ENCODE measurements at places on chromosomes 16 and 17.

GRCh38 chr17:74529243-74529642 lies 2.0 kb downstream of the CD300LB start:
- DNase-seq: no peak

DNA sequence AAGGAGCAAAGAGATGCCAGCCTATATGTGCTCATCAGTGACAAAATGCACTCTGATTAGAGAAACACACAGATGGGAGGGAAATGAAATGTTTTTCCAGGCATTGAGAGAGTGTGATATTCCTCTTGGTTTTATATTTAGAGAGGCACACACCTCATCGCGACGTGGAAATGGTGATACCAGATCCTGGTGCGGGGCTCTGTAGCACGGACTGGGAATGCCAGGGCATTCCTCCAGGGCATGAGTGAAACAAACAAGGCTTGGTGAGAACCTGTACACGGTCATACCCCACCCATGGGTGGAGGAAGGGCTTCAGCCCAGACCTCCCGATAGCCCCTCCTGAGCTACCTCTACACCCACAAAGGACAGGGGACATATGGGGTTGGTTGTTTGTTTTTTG lies 280.2 kb downstream of the C16orf95 start:
- DNase-seq: no peak

GRCh38 chr17:80716986-80717719 lies 172.5 kb downstream of the RPTOR start:
- DNase-seq: no peak

DNA sequence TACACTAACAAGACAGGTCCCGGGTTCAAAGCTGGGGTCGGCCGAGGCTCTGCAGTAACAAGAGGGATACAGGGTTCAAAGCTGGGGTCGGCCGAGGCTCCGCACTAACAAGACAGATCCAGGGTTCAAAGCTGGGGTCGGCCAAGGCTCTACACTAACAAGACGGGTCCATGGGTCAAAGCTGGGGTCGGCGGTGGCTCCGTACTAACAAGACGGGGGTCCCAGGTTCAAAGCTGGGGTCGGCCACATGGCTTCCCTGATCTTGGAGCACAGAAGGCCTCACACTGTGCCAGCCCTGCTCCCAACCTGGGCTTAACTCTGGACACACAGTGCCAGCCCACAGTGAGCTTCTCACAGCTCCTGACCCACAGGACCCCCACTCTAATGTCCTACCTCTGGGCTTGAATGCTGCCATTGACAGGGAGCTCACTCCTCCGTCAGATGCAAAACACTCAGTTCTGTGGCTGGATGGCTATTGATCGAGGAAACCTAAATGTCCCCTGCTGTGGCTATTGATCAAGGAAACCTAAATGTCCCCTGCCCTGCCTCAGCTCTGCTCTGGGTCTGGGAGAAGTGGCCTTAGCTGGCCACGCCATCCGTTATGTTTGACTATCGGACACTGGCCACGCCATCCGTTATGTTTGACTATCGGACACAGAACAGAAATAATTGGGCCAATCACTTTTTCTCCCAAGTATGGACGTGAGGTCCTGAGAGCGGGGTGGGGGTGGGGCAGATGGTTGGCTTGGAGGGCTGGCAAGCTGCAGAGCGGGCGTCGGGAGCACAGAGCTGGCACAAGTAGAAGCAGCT lies 54.6 kb upstream of the DOC2B start:
- DNase-seq: no peak

GRCh38 chr16:5205361-5206040 lies 107.9 kb upstream of the EEF2KMT start:
- DNase-seq: no peak

DNA sequence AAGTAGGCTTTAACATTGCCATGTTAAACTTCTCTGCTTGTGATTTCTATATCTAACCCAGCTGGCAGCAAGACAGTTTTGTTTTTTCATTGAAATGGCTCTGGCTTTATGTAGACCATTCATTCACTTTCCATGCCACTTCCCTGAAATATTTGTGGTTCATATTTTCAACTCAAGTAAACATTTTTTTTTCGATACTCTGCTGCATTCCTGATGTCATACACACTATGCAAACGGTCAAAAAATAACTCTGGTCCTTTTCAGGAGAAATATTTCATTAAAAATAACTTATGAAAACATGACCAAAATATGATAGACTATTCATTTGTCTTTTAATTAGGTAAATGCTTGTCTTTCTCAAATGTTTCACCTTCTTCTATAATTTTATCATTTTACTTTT lies 116.3 kb downstream of the USP22 start:
- no peak for DNase-seq

GRCh38 chr17:54899721-54900456 lies 763 bp upstream of the TOM1L1 start:
- DNase-seq: peak; percentile 78

DNA sequence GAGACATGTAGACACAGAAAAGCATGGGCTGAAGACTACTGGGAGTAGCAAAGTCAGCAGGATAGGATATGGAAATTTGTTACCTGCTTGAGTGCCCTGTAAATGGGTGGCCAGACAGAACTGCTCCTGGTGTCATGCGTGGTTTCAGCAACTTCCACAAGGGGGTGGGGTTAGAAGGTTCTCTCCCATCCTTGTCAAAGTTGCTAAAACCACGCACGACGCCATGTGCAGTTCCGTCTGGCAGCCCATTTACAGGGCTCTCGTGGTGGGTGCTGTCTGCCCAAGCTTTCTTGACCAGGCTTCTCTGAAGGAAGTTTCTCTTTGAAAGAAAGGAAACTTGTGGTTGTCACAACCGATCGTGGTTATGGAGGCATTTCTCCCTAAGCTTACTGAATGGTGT lies 6.9 kb upstream of the DBNDD1 start:
- no peak for DNase-seq

DNA sequence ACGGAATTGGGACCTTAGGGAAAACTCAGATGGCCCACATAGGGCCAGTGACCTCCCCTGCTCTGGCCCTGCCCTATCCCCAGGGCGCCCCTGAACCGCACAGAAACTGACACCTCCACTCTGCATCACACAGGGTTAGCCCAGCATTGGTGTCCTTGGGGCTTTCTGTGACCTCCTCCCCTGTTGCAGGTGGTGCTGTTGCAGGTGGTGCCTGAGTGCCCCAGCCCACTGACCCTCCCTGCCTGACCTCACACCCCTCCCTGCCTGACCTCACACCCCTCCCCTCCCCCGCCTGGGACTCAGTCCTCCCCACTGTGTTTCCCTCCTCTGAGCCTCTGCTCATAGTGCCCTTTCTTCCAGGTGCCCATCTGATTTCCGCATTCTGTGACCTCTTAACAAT lies 21.4 kb downstream of the TNFRSF13B start:
- DNase-seq: no peak

- DNase-seq: peak; percentile 60
Observed at GRCh38 chr17:13306310-13306962, 288.6 kb upstream of the ELAC2 start.

DNA sequence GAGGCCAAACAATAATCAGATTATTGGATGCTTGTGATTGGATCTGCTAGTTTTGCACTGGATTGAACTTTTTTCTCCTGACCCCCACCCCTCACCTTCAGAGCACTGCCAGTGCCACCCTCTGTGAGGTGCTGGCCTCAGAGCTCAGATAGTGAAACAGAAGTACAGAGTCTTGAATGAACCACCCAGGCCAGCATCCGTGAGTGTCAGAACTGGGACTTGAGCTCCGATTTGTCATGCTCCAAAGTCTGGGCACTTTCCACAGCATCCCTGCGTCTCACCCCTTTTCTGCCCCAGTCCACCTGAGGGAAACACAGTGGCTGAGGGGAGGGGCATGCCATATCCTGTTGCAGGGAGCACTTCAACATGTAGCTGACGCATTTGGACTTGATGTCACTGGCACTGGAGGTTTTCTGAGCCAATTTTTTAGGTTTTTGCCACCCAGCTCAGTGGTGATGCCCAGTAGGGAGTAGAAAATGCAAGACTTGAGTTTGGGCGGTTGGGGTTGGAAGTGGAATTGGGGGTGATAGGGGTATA lies 47.3 kb downstream of the SMPD3 start:
- DNase-seq: no peak

DNA sequence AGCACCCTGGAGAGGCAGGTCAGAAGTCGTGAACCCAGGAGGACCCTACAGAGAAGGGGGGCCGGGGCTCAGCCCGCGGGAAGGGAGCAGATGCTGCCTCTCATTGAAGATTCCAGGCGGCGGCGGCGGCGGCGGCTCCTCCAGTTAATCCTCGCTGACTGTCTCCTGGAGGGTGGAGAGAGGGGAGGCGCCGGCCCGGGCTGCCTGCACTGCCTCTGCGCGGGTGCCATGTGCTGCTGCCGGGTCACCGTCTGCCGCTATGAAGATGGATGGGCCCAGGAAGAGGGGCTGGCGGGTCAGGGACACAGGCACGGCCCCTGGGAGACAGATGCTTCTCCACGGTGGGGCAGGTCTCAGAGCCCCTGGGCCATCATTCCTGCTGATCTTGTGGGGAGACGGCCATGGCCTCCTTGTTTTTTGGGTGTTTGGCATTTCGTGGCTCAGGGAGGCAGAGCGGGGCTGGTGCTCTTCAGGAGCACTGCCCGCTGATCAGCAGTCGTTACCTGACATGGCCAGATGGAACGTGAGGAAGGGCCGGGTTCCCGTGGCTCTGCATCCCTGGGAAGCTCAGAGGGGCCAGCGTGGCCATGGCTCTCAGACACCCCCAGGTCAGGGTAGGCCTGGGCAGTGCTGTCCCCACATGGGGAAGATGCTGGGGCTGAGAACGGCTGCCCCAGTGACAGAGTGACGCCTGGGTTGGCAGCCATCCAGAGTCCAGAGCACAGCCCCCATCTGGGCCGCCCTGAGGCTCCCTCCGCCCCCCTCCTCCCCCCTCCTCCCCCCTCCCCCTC lies 36.1 kb downstream of the GINS2 start:
- DNase-seq: peak; percentile 83

GRCh38 chr16:83147244-83147643 lies 520.5 kb downstream of the CDH13 start:
- DNase-seq: no peak

DNA sequence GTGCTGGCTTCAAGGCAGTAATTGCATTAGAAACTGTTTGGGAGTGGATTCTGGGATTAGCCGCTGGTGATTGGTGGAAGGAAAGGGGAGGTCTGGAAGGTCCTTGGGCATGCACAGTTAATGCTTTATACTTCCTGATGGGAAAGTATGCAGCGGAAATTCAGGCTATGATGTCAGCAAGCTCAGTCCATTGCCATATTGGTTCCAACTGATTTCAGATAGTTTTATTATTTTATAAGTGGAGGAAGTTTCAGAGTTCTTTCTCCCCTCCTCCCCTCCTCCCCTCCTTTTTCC lies 8.1 kb upstream of the CMTR2 start:
- DNase-seq: no peak

DNA sequence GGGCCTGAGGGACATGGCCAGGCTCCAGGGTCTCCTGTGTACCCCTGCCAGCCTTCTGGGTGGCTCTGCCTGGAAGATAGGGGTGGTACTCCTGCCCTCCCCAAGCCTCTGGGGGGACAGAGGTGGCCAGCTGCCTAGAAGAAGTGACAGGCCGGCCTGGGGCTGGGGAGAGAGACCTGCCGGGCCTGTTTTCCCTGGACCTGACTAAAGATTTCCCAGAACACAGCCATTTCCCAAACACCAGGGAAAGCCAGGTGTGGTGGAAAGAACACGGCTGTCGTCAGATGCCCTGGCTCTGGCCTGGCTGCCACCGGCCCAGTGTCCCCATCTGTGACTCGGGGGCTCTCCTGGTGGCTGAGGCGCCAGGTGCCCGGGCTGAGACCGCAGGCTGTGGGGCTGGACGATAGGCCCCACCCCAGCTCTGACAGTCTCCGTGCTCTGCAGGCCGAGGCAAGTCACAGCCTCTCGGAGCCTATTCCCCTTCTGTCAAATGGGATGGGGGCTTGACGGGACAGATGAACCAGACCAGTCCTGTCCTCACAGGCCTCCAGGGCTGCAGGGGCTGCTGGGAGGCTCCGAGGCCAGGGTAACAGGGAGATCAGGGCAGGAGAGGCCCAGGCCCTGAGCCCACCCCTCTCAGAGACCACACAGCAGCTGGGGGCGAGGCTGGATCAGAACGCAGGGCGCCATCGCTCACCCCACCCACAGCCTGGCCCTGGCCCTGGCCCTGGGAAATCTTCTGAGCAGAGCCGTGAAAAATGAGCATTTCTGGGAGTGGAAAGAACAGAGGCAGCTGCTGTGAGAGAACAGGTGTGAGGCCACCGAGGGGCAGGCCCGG lies 33.1 kb downstream of the CTU2 start:
- DNase-seq: no peak

DNA sequence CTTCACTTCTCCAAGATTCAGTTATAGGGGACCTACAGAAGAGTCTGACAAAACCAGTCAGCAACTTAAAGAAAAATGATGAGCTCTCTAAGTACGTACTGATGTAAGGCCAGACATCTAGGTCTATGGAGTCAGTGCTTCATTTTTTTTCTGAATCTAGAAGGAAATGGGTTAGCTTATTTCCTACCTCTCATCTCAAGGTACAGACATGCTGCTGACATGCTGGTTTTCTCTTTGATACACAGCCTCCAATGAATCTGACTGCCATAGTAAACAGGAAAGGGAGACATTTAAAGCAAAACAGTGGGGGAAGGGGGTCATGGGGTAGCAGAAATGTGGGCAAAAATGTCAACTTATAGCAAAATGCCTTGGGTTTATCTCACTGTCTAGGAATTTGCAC lies 16.4 kb downstream of the CDR2 start:
- DNase-seq: no peak

GRCh38 chr16:64657316-64658011 lies 464.4 kb downstream of the CDH11 start:
- DNase-seq: no peak

GRCh38 chr17:4318596-4318995 lies 47.9 kb downstream of the UBE2G1 start:
- DNase-seq: no peak
